ENCODE measurements at places on chromosomes 3 and 15. TPM values are rescaled to one million over a fixed set of nuclear protein-coding genes. Genes with fewer than 3 reads are reported as not detected.

Gene MAGI1
- 26.4 TPM for total RNA-seq

- no peak for DNase-seq
- H3K4me1 ChIP-seq: peaks cover 6% of the 10 kb centered on the region
- H3K4me3 ChIP-seq: no peak overlapping the region
- H3K27ac ChIP-seq: peak overlapping the region; percentile 44
Measured at GRCh38 chr3:113831103-113831355, 7.6 kb upstream of the GRAMD1C start.

- no peak for DNase-seq
- no peaks in the 10 kb centered on the region for H3K4me1 ChIP-seq
- H3K27ac ChIP-seq: no peak overlapping the region
- no peaks in the 10 kb centered on the region for H3K27me3 ChIP-seq
- H3K4me3 ChIP-seq: no peak overlapping the region
- no peaks in the 10 kb centered on the region for H3K36me3 ChIP-seq
Measured at GRCh38 chr3:22659651-22660475, 543.3 kb upstream of the UBE2E2 start.

DNA sequence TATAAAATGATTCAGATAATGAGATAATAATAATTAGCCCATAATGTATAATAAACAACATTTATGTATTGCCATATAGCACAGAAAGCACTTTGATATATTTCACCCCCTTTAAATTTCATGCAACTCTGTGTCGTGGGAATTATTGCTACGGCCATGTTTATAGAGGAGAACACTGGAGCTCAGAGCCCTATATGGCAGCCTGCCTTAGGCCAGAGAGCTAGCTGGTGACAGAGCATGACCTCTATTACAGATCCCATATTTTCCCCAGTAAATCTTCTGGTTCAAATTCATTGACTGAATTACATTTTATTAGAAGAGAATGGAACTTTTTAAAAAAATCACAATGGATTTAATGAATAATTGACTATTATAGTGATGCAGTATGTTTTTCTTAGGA is 25.0 kb downstream of the USP13 start:
- H3K36me3 ChIP-seq: no peaks in the 10 kb centered on the region
- peaks cover 4% of the 10 kb centered on the region for H3K4me1 ChIP-seq
- no peaks in the 10 kb centered on the region for H3K27me3 ChIP-seq
- no peak overlapping the region for H3K27ac ChIP-seq
- no peak overlapping the region for H3K4me3 ChIP-seq

Gene PTX3
- total RNA-seq: 96.7 TPM

Gene KCNMB2
- total RNA-seq: not detected

Gene EPHB1
- 0.36 TPM for total RNA-seq

Gene RTP3
- total RNA-seq: not detected

DNA sequence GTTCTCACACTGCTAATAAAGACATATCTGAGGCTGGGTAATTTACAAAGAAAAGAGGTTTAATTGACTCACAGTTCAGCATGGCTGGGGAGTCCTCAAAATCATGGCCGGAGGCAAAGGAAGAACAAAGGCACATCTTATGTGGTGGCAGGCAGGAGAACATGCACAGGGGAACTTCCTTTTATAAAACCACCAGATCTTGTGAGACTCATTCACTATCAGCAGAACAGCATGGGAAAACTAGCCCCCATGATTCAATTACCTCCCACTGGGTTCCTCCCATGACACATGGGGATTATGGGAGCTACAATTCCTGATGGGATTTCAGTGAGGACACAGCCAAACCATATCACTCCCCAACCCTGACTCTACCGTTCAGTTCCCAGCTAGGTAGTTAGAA is 59.7 kb upstream of the MINAR1 start:
- DNase-seq: no peak
- H3K4me1 ChIP-seq: no peaks in the 10 kb centered on the region
- H3K27ac ChIP-seq: no peak overlapping the region
- no peaks in the 10 kb centered on the region for H3K27me3 ChIP-seq
- H3K36me3 ChIP-seq: no peaks in the 10 kb centered on the region

- peaks cover 4% of the 10 kb centered on the region for H3K27me3 ChIP-seq
- DNase-seq: no peak
- no peak overlapping the region for H3K27ac ChIP-seq
- H3K36me3 ChIP-seq: no peaks in the 10 kb centered on the region
- H3K4me1 ChIP-seq: no peaks in the 10 kb centered on the region
Measured at GRCh38 chr3:111414531-111414930, 127.5 kb upstream of the CD96 start.

Gene A4GNT
- not detected for total RNA-seq

GRCh38 chr15:67941648-67942310 is 101.9 kb upstream of the RNU6-1 start:
- H3K4me3 ChIP-seq: no peak overlapping the region
- peaks cover 2% of the 10 kb centered on the region for H3K27me3 ChIP-seq
- DNase-seq: peak; percentile 12

GRCh38 chr3:81545572-81545971 is 215.9 kb downstream of the GBE1 start:
- H3K27me3 ChIP-seq: no peaks in the 10 kb centered on the region
- H3K4me3 ChIP-seq: no peak overlapping the region
- H3K27ac ChIP-seq: no peak overlapping the region
- no peaks in the 10 kb centered on the region for H3K4me1 ChIP-seq
- peak; percentile 54 for DNase-seq
- H3K36me3 ChIP-seq: no peaks in the 10 kb centered on the region

DNA sequence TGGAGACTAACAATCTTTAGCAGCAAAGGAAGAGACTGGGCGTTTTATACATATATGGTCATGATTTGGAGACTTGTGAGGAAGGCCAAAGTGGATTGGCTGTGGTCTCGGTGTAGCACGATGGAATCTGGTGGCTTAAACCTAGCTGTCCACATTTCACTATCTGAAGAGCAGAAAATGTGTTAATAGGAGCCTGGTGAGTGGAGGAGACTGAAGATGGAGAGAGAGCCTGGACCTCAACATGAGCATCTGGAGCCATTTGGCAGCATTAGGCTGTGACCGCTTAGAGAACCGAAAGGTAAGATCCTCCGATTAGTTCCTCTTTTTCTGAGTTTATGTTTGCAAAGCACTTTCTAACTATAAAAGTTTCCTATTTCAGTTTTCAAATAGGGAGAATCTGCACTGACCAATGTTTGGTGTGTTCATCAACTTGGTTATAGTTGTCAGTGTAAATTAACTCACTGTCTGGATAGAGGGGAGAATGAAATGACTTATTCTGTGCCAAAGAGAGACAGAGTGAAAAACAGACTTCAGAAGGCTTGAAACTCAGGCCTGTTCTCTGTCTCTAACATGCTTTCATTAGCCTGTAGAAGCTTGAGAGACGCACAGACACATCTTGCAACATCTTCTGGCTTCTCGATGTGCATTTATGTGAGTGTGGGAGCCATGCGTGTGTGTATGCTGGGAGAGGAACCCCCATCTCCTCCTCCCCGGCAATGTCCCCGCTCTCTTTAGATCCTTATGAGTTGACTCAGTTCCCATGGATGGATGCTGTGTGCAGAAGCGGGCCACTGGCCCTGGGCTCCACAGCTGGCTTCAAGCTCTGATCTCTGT is 244.7 kb upstream of the TBL1XR1 start:
- no peak overlapping the region for H3K4me3 ChIP-seq
- H3K36me3 ChIP-seq: no peaks in the 10 kb centered on the region
- peak overlapping the region; percentile 4 for H3K27ac ChIP-seq
- DNase-seq: no peak
- no peaks in the 10 kb centered on the region for H3K27me3 ChIP-seq

All from IMR-90 (cell line).